ENCODE measurements at places on chromosomes 11 and 22.

DNA sequence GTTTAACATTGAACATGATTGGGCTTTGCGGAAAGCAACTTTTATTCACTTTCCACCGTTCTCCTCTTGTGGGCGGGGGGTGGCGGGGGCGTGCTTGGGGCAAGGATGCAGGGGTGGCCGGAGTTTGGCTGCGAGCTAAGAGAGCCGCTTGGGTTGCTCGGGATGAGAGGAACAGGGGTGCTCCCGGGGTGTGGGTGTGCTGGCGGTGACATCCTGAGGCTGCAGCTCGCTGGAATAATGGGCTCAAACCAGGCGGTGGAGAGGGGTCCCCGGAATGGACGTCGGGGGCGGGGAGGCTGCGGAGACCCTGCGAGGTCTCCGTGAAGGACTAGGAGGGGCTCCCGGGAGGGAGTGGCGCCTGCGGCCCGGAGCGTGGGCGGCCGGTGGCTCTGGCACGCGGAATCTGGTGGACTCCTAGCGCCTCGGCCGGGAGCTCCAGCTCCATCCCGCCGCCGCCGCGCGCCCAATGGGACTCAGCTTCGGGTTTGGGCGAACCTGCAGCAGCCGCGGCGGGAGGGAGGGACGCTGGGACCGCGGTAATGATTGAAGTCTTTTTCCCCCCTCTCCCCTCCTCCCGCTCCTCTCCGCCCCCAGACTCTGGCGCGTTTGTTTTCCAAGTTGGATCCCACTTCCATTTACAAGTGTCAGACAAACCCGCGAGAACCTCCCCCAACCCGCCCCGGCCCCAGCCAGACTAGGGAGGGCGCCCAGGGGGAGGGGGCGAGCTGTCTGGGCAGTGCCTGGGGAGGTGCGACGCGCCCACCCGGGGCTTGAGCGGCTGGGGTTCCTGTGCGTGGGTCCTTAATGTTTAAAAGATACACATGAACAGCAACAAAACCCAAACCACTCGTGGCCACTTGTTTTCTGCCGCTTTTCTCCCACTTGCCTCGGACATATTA lies 2.0 kb downstream of the FAT3 start:
- DNase-seq = no peak

DNA sequence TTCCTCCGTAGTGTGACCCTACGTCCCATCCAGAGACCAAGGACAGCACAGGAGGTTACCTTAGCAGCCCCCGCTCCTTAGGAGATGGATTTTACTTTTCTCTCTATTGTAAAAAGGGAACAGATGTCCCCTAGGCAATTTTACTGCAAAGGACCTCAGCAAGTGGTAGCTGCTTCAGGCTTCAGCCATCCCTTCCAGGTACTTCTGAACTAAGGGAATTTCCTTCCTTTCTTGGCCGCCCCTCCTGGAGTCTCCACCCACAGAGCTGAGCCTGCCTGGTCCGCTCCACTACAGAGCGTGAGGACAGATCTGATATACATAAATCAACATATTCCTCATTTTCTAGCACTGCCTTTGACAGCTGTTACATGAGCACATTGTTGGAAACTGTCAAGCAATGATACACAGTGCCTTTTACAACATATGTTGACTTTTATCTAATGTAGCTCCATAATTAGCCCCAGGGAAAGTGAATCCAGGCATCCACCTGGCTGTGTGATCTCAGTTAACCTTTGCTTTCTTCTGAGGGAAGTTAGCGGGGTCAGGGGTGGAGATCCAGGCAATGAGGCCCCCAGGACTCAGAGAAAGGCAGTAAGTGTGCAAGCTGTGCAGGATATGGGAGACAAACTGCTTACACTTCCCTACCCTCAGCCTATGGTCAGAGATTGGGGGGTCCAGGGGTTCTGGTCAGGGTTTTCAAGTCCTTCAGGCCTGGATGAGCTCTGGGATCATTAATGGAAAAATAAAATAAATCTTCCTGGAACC lies 51.9 kb downstream of the SPATA19 start:
- DNase-seq = no peak

GRCh38 chr22:26956371-26956770 lies 299.0 kb downstream of the MIAT start:
- DNase-seq = no peak

DNA sequence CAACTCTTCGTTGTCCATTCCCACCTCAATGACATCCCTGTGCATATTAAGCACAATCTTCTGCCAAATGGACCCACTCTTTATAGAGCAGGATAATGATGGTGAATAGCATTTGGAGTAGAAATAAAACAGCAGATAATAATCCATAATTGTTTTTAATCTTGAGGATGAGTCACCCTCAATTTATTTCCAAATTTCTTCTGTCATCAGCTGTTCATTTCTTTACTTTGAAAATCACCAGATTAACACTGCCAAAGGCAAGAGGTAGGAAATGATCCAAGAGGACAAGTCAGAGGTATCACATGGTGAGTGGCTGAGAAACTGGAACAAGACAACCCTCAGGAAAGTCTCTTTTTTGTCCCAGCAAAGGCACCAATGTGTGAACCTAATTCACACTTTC lies 7.3 kb upstream of the AMBRA1 start:
- DNase-seq = no peak

GRCh38 chr11:518463-519202 lies 11.6 kb upstream of the RNH1 start:
- peak; percentile 88 for DNase-seq

DNA sequence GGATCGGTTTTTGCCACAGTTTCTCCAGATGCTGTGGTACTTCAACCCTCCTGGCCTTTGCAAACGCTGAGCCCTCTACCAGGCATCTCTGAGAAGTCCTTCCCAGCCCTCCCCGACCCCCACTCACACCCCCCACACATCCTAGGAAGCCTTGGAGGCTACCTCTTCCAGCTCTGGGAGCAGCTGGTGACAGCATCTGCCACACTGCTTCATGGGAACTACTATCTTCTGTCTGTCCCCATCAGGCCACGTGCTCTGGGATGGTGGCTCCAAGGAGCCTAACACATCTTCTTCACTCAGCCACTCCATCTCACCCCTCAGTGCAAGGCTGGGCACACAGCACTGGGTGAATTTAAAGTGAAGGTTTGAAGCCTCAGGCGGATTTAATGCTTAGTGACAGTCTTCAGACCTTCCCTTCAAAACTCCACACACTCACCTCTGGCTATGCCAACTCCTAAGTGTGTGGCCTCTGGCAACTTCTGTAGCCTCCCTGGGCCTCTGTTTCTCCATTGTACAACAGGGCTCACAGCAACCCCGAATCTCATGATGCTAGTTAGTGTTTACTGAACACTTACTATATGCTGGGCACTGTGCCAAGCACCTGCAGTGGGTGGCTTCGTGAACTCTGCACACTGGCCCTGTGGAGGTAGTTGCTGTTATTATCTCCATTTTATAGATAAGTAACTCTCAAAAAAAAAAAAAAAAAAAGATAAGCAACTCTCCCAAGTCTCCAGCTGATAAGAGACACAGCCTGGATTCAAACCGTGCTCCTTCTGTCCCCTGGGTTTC lies 7.3 kb upstream of the TP53I11 start:
- no peak for DNase-seq

GRCh38 chr11:47477323-47477722 lies 28.4 kb upstream of the RAPSN start:
- no peak for DNase-seq

GRCh38 chr11:79087961-79088318 lies 352.9 kb downstream of the TENM4 start:
- no peak for DNase-seq

DNA sequence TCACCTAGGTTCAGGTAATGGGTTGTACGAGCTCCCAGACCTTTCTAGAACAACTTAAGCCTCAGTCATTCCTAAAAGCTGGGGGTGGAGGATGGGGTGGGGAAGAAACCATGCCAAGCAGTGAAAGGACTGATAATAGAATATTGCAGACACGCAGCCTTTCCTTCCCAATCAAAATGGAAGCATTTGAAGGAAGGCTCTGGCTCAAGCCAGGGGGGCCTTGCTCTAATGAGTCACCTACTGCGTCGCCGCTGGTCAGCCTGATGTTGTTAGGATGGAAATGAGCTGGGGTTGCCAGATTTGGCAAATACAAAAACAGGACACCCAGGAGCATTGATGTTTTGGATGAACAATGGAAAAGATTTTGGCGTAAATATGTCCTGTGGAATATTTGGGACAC lies 6.2 kb downstream of the SYT12 start:
- DNase-seq = no peak

GRCh38 chr22:46336119-46337078 lies 885 bp downstream of the TRMU start:
- peak; percentile 45 for DNase-seq

DNA sequence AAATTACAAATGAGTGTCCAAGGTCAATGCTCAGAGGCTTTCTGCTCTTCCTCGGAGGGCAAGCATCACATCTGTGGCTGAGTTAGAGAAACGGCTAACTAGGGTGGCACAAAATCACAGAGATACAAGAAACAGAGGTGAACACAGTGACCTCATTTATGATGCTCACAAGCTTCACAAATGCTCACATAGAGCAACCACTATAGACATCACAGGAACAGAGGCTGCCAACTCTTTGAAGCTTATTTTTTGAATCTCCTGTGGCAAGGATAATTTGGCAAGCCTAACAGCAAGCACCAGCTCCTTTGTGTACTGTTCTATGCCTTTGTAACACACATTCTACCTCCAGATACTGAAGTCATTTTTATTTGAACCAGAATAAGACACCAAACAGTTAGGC lies 416.5 kb upstream of the DDI1 start:
- no peak for DNase-seq

GRCh38 chr11:94275961-94276360 lies 28.4 kb upstream of the IZUMO1R start:
- DNase-seq = no peak

- DNase-seq = peak; percentile 55
Measured at GRCh38 chr11:60978546-60979380, 7.3 kb downstream of the CD6 start.

GRCh38 chr11:118846181-118846935 lies 37.3 kb upstream of the CXCR5 start:
- no peak for DNase-seq

DNA sequence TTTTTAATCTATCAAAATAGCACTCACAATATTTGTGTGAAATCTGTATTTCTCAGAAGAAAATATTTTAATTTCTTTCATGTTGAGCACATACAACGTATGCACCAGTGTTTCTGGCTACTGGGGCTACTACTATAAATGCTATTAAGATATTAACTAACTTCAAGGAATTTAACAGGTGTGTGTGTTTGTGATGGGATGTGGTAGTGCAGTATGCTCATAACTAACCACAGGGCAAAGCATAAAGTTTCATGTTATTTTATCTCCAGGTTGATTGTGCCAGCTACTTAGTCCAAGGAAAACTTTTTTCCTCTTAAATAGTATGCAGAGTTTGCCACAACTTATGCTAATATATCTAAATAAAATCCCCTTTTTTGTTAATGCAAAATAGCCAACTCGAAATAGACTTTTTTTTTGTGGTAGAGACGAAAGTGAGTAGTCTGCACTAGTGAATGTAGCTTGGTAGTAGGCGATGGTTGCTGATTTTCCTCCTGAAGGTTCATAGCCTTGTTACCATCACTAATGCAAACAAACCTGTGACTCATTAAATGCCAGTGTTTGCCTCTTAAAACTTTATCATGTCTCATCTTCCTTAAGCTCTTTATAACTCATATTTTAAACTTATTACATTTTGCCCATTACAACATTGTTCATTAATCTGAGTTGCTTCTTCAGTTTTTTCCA lies 565.5 kb upstream of the ANO3 start:
- no peak for DNase-seq

- no peak for DNase-seq
Measured at GRCh38 chr11:45994371-45995341, 72.2 kb downstream of the LARGE2 start.

DNA sequence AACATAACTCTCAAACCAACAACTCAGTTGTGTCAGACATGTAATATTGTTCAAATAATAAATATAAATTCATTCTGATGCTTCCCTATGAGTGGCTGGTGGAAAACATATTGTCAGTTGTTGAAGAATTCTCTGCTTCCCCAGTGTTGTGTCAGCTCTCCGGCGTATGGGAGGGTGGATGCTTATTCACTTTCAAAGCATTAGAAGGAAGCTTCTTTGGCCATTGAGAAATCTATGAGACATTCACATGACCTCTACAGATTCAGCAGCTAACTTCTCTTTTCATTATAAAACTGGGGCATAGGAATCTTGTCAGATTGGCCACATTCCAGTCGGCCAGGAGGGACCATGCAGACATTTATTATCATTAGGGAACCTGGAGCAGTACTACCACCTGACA lies 2.9 kb downstream of the OR51V1 start:
- DNase-seq = no peak

GRCh38 chr22:22902247-22903001 lies 14.8 kb downstream of the IGLL5 start:
- DNase-seq = no peak
